Psoas muscle (tissue), 8 donors: ENCODE measurements at places on chromosomes 3 and 15. TPM values are rescaled to one million over a fixed set of nuclear protein-coding genes. Genes with fewer than 3 reads are reported as not detected.

DNA sequence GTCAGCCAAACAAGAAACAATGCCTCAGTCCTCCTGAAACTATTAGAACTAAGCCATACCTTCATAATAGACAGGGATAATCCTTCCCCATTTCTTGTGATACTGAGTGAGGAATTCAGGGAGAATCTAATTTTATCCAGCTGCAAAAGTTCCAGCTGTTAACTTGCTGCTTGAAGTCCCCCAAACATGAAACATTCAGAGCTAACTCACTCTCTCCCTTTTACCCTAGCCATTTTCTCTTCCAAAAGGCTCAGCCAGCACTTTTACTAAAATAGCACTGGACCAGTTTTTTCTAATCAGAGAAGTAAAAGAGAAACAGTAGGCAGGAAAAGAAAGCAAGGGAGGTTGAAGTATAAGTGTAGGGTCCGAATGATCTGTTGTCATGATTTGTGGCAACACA lies 268.1 kb downstream of the TAFA4 start:
- no peak for DNase-seq

DNA sequence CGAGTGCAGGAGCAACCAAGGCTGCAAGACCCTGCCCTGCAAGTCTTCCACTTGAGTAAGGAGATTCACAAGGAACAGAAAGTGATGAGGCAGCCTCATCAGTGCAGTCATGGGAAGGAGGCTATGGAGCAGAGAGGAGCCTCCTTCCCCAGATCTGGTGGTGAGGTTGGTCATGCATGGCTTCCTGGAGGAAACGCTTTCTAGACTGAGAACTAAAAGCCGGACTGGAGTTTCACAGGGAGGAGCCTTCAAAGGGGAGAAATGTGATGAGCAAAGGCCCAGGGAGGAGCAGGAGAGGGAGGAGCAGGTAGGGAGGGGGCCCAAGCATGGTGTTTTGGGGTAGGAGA lies 139.9 kb downstream of the SRGAP3 start:
- DNase-seq, result no peak

DNA sequence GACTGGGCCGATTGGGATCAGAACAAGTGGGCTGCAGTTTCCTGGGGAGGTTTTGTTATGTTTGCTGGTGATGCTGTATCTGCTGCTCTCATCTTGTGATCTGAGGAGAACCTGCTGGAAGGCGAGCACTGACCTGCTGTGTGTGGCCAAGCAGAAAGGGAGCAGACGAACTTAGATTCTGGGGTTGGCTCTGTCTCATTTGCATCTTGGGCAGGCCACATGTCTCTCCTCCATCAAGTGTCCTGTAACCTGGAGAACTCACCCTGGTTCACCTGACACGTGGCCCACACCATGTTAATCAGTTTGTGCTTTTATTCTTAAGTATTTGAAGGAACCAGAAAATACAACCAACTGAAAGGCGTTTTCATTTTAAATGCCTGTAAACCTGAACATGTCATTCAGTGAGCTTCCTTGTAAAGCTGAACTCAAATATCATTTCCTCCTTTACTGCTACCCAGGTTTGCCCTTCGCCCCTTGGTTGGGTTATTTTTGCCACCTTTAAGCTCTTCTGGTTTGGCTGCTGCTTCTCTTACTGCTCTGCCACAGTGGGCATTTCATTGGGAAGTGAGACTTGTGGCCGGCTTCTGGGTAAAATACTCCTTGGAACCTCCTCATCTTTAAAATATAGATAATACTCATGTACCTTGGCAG lies 33.5 kb upstream of the TRAK1 start:
- DNase-seq, result no peak

IL5RA gene
- not detected for total RNA-seq
